Activated CD4-positive, alpha-beta T cell treated with anti-CD3 and anti-CD28 coated beads for 36 hours (primary cell): ENCODE measurements at places on chromosomes 12 and 14. TPM values are rescaled to one million over a fixed set of nuclear protein-coding genes. Genes with fewer than 3 reads are reported as not detected.

DNA sequence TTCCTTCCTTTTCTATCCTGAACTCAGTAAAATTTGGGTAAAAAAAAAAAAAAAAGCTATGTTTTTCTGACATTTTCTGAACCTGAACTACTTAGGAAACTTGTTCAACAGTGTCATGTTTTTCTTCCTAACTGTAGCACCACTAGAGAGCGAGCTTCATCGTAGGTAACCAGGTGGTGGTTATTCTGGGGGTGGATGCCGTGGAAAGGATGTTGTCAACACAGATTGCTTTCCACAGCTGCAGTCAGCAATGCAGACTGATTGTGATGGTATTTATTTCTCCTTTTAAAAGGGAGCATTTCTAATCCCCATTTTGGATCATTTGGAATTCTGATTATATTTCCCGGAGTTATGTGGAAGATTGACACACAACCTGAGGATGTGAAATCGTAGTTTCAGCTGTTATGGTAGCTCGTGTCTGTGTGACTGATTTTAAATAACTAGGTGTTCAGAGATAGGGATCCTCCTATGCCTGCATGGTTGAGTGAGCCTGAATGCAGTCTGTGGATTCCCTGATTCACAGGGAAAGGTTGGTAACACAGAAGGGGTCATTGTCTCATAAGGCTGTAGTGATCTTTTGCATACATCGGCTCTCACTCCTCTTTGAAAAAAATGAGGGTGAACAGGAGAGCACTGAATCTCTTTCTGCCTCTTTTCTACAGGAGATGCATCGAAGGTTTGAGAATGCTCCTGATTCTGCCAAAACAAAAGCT, 113.2 kb downstream of the ERC1 start:
- DNase-seq: peak; percentile 40

DNA sequence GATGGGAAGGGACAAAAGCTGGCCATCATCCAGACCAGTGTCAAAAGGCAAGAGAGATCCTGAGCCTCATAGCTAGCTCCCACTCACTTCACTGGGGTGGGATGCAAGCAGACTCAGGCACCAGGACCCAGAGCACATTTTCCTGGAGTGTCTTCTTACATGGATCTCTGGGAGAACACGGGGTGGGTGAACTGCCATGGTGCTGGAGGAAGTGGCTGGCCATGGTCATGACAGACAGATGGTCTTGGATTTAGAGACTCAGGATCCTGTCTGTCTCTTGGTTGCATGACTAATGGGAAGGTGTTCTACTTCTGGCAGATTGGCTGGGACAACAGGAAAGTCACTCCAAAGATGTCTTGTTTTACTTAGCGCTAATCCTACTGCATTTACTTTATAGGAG, 311.5 kb downstream of the ATP23 start:
- no peak for DNase-seq

DNA sequence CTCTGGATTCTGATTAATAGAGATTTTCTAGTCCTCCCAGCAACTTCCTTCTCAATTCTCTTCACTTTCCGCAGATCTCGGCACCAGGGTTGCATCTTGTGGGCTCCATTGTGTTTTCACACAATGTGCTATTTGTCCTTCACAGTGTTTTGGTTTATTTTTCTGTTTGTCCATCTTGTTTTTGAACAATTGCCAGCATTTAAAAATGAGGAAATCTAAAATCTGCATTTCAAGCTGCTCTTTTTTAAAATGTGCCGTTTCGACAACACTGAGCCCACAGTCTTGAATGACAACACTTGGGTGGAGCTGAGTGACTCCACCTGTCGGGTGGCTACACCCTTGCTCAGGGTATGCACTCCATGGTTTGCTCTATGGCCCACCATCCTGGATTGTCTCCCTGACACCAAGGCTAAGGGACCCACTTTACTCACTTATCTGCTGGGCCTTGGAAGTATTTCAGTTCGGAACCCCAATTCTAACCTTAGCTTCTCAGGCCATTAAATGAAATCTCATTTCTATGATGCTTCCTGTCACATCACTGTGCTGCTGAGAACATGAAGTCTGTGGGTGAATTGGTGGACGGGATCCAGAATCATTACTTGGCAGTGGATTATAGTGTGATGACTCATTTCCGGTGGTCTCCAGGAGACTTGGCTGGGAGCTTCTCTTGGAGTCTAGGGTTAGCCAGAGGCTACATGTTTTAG, 3.4 kb upstream of the MYRFL start:
- DNase-seq: no peak

GRCh38 chr12:65470256-65470655, 191.8 kb downstream of the MSRB3 start:
- no peak for DNase-seq

RAB21 gene
- 98.9 TPM for total RNA-seq

DNA sequence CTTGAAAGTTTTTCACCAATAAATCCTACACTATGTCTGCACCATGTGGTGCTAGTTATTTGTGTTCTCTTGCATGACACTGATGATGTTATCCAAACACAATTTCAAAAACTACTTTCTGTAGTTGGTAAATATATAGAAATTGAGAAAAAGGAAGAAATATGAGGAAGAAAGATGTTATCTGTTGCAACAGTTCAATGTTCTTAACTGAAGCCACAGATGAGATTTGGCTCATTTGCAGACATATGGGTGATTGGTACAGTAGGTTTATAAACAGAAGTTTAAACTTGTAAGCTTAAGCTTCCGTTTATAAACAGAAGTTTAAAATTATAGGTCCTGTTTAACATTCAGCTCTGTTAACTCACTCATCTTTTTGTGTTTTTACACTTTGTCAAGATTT, at the start of gene CLEC12A:
TSS of gene CLEC12A (plus strand) at position 229 of the 400 bp plus-strand sequence. CDS start 188 bp downstream, outside the sequence.
- no peak for DNase-seq

DNA sequence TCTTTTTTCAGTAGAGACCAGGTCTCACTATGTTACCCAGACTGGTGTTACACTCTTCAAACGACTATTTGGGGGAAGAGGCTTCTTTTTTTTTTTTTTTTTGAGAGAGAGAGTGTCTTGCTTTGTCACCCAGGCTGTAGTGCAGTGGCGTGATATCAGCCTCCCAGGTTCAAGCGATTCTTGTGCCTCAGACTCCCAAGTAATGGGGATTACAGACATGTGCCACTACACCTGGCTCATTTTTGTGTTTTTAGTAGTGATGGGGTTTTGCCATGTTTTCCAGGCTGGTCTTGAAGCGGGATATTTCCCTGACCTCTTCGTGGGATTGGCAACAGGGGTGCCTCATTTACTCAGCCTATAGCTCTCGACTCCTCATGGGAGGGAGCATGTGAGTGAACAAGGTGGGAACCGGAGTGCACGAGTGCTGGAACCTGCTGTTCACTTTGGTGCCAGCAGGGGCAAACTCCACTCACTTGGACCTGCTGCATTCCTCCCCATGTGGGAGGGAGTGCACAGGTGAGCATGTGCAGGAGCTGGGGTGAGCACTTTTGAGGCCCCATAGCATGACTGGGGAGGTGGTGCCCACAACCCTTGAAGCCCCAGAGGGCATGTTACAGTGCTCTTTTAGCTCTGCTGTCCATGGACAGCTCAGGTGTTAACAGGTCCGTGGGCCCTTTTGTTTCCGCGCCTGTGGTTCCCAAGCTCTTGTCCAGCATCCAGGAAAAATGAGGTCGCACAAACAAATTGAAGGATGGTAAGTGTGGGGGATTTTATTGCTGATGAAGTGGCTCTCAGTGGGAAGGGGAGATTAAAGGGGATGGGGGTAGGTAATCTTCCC, 79.1 kb upstream of the HECTD1 start:
- DNase-seq: peak; percentile 37

GRCh38 chr14:68677901-68678300, 115.0 kb downstream of the ZFP36L1 start:
- DNase-seq: no peak
